A172 (cell line): ENCODE measurements at places on chromosomes 2 and 18.

GRCh38 chr18:59359576-59359952 lies 499 bp upstream of the LMAN1 start:
- DNase-seq = no peak

- no peak for DNase-seq
Measured at GRCh38 chr2:11236335-11236734, 81.1 kb downstream of the SLC66A3 start.

- DNase-seq = no peak
Measured at GRCh38 chr2:60899892-60900249, 18.5 kb downstream of the REL start.

GRCh38 chr2:109174626-109175349 lies 45.8 kb downstream of the SH3RF3 start:
- DNase-seq = no peak

GRCh38 chr2:75289771-75290170 lies 90.5 kb upstream of the TACR1 start:
- no peak for DNase-seq

DNA sequence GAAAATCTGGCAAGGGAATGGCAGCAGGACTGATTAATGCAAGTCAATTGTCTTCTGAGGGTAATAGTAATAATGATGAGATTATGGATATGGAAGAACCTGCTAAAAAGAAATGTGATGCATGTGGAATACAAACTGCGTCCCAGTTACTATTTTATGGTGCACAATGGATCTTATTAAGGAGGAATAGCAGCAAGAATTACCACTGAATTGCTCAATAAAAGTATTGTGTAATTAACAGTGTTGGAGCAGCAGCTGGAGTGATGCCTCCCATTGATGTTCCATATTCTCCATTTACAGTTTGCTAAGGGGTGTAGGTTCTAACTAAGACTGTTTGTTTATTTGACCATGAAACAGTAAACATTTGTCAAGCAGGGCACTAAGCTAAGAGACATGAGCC lies 167.9 kb downstream of the HRH4 start:
- DNase-seq = no peak

DNA sequence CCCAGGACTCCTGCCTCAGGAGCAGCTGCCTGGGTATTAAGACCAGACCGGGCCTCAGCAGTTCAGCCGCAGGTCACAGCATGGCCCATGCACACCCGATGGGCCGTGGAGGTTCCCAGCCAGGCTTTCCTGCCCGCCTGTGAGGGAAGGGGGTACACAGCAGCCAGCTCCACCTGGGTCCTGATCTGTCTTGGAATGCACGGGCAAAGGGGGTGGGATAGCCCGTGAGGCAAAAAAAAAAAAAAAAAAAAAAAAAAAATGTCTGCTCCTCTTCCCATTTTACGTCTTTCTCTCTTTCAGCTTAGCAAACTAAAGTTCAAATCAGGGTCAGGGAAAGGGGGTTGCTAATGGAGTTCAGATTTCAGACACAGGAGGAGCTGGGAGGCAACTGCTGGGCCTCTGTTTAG lies 385.2 kb downstream of the TNS1 start:
- no peak for DNase-seq

DNA sequence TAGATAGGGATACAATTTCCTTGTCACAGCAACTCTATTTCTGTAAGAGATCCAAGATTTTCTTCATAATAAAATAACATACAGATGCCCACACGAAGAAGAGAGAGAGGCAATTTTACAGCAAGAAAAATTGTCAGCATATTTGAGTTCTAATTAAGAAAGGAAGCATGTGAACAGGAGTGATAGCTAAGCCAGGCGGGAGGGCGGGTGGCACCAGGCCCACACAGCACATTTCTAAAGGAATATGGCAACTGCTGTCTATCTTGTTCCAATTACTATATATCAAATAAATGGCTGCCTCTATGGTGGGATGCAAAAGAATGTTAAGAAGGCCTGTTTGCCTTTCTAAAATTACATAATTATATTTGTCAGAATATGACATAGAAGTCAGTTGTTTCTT lies 248.3 kb upstream of the DOK6 start:
- no peak for DNase-seq

- no peak for DNase-seq
Measured at GRCh38 chr2:223000872-223001796, 50.9 kb upstream of the KCNE4 start.

DNA sequence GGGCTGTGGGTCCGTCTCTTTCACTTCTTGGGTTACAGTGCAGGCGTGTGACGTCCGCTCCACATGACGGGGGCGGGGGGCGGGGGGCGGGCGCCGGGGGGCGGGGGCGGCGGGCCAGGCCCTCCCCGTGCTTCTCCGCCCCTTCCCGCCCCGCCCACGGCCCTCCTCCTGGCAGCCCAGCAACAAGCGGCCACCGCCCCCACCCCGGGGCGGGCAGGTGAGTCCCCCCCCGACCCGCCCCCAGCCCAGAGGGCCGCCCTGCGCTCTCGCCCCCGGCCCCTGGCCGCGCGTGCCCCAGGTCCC lies 3.6 kb downstream of the ZNF516 start:
- DNase-seq = no peak

DNA sequence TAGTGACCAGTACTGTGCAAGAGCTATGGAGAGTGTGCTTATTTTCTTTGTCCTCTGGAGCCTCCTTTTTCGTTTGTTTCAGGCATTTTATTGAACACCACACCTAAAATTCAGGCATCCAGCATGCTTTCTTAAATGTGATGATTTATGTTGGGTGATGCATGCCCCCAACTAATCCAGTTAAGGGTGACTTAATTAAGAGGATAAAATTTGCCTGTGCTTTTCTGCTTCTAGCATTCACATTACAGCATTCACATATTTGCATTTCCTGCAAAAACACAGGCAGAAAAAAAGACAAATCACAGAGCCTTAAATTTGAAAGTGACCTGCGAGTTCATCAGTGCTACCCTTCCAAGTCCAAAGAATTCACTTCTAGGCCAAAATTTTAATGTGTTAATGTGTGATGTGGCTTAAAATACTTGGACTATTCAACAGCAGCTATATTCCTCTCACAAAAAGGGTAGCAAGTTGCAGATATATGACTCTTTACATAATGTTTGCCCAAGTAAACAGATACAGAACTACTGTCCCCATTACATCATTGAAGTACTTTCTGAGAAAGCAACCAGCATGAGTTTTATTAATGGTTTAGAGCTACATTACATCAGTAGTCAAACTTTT lies 286.5 kb downstream of the THSD7B start:
- DNase-seq = no peak

DNA sequence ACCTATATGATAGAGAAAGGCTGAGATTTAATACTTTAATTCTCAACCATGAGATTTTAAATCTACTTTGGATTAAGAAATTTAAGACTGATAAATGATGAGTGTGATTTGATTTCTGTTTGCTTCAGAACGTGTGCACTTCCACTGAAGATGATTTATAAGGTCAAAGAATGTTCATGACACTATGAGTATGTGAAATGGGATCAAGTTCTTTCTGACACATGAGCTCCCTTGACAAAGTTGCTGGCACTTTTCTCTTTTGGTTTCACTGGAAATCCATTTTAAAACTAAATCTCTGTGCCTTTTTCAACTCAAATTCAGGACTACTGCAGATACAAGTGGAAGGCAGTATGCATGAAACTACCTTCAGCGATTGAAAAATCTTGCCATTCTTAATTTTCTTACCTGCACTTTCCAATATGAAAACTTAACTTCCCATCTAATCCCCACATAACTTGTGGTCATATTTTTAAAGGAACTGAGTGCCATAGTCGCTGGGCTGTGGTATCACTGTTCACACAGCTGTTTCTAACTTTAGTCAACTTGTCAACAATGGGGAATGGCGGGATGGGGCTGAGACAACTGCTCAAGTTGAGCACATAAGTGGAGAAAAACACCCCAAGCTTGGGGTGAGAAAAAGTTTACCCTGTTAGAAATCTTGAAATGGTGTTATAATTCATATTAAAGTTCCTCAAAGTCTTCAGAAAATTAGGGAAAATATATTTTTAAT lies 51.8 kb upstream of the TTN start:
- DNase-seq = no peak
